Suppressor macrophage treated with lipopolysaccharide for 4 hours (primary cell): ENCODE measurements at places on chromosomes 2 and 18.

- DNase-seq = no peak
Measured at GRCh38 chr2:67671464-67672450, 274.6 kb downstream of the ETAA1 start.

- no peak for DNase-seq
Measured at GRCh38 chr2:176321916-176322315, 52.7 kb downstream of the MTX2 start.

DNA sequence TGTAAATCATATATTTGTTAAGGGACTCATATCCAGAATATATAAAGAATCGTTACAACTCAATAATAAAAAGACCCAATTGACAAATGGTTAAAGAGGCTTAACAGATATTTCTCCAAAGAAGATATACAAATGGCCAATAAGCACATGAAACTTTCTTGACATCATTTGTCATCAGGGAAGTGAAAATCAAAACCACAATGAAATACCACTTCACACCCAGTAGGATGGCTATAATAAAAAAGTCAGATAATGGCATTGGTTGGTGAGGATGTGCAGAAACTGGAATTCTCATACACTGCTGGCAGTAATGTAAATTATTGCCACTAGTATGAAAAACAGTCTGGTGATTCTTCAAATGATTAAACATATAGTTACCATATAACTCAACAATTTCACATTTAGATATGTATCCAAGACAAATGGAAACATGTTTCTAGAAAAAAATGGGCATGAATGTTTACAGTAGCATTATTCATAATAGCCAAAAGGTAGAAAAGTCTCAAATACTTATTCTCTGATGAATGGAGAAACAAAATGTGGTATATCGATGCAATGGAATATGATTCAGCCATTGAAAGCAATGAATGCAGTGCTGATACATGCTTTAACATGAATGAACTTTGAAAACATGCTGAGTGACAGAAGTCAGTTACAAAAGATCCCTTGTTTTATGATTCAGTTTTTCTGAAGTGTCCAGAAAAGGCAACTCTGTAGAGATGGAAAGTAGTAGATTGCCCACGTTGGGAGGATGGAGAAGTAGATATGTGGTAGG lies 304.6 kb upstream of the ZEB2 start:
- DNase-seq = peak; percentile 63

GRCh38 chr2:4265936-4266335 lies 562.6 kb downstream of the DCDC2C start:
- no peak for DNase-seq

- DNase-seq = no peak
Measured at GRCh38 chr2:36523153-36523552, 74.8 kb downstream of the FEZ2 start.

- DNase-seq = no peak
Measured at GRCh38 chr2:2046497-2046896, 284.6 kb downstream of the MYT1L start.

GRCh38 chr2:54486766-54487165 lies 30.6 kb downstream of the SPTBN1 start:
- no peak for DNase-seq
